ENCODE measurements at places on chromosomes 12 and 14.

DNA sequence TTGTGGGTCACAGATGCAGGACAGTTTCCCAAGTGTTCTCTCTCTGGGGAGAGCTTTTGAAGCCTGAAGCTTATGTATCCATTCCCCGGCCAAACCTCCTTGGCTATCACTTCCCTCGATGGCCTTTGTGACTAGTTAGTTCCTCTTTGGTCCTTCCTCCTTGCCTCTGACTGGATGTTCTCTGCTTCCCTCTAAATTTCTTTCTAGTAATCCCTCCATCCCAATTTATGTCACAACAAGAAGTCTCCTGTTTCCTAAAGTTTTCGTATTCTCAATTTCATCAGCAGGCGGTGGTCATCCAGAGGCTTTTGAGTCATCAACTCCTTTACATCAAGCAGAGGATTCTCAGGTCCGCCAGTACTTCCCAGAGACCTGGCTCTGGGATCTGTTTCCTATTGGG, 27.5 kb downstream of the A2ML1 start:
- no peak for DNase-seq

DNA sequence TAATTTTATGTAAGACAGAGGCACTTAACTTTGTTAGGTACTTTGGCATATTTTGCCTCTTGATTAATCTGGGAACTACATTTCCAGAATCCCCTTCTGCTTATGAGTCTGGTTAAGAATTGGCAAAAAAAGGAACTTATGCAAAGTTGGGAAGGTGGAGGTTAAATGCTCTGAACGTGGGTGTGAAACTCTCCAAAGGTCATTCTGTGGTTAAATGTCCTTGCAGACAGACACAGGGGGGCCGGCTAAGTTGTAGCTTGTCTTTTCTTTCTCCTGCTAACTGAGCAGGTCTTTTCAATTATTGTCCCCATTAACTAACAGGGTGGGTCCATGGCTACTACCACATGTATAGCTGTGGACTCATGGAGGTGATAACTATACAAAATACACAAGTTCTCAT, 248.6 kb upstream of the NOVA1 start:
- DNase-seq: no peak

- DNase-seq: no peak
These were observed 121.5 kb downstream of the ADGRD1 start for GRCh38 chr12:131075194-131075593.

GRCh38 chr14:75175677-75176141, 703 bp downstream of the TMED10 start:
- no peak for DNase-seq

DNA sequence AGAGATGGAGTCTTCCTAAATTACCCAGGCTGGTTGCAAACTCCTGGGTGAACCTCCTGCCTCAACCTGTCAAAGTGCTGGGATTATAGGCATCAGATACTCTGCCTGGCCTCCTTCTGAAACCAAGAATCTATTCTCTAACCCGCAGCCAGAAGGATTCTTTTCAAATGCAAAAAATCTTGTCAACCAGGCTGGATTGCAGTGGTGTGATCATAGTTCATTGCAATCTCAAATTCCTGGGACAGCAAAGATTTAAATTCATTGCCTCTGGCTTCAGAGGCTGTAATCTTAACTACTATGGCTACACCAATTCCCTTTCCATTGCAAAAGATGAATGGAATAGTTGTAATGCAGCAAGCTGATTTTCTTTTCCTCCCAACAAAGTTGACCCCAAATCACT, 106.3 kb upstream of the TBX3 start:
- no peak for DNase-seq

DNA sequence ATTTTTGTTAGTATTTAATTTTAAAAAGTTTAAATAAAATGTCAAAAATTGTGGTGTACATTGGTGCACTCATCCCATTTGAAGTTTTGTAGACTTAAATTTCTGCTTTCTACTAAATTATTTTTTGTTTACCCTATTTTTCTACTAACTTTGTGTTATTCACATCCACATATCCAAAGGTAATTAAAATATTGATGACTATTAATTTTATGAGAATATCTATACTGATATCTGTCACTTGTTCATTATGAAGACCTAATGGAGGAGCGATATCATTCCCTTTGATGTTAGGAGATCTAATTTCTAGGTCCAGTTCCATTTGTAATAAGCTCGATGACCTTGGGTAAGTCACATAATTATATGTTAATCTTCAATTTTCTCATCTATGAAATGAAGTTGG, 325.7 kb upstream of the STXBP6 start:
- DNase-seq: no peak

DNA sequence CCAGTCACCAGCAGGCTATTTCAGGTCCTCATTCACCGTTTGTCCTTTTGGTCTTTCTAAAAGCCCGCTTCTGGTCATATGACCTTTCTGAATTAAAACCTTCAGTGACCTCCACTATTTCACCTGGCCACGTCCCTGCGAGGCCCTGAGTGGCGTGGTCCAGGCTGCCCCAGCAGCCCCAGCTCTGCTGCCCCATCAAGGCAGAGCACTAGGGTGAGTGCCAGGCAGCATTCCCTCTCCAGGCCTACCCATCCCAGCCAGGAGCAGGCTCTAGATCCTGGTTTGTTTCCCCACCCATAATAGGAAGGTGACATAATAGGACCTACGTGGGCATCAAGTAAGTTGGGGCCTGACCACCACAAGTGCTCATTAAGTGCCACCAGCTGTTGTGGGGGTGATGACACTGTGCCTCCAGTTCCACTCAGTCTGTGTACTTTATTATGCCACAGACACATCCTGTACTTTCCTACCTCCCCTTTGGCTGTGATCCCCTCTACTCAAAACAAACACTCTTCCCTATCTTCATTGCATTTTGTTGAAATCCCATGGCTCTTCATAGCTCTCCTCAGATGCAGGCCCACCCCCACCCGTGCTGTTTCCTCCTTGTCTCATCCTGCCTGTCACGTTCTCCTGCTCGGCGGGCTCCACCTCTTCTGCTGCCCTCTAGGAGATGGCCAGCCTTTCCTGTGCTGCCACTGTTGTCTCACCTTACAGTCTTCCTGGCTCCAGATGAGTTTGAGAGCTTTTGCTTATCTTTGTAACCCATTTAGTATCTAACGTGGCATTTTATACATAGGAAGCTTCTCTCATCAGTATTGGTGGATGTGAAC, 21.4 kb downstream of the CKB start:
- no peak for DNase-seq

- no peak for DNase-seq
These were observed 11.1 kb upstream of the CMAS start for GRCh38 chr12:22034709-22035506.

DNA sequence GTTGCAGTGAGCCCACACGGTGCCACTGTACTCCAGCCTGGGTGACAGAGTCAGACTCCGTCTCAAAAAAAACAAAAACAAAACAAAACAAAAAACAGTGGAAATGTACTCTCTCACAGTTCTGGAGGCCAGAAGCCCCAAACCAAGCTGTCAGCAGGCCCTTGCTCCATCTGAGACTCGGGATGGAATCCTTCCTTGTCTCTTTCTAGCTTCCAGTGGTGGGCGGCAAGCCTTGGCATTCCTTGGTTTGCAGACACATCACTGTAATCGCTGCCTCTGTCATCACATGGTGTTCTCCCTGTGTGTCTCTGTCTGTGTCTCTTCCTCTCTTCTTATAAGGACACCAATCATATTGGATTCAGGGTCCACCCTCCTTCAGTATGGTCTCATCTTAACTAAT, 6.4 kb downstream of the TNS2 start:
- DNase-seq: no peak

DNA sequence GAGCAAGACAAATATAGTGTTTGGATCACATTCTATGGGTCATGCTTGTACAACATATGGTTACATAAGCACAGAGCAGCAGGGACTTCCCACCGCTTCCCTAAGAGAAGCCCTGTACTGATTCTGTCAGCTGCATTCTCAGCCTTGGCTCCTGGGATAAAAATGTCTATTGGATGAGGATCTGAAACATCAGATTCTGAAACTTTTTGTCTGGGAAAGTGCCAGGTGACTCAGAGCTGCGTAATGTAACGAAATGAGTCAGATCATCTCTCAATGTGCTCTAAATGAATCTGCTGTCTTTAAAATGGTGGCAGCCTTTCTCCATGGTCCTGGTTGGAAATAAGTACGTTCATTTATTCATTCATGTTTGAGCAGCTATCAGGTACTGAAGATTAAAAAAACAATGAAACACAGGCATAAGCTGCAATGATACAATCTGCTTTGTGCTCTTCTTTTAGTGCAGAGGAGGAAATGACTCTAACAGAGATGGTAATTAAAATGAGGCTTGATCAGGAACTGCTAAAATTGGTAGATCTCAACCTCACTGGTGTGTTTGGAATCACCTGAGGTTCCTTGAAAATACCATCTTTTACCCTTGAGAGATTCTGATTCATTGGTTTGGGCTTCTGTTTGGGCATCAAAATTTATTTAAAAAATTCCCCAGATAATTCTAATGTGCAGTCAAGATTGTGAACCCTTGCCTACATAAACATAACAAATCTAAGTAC, 99.1 kb upstream of the NAP1L1 start:
- DNase-seq: no peak

DNA sequence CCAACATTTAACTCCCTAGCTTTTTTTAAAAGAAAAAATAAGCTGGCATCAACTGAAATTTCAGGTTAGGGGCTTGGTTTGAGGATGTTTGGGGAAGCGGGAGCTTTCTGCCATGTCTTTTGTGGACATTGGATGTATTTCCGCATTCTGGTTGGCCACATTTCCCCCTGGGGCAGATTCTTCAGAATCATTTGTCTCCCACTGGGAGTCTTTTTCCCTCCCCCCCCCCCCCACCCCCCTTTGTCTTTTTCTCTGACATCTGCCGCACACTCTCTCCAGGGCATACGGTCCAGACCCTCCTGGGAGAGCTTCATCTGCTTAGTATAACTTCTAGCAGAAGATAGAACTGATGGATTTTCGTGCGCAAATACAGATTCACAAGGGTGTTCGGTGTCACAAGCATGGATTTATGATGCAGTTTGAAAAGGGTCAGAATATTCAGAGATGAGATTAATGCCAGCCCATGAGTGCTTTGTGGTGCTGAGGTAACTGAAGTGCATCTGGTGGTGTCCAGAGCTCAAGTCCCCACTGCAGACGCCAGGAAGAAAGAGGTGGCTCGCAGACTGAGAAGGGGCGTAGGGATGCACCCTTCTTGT, 40.2 kb downstream of the ETV6 start:
- DNase-seq: no peak

- DNase-seq: no peak
These were observed 60.2 kb downstream of the SRGAP1 start for GRCh38 chr12:63904653-63905052.
